Calu3 (cell line): ENCODE measurements at places on chromosomes 12 and 14. TPM values are rescaled to one million over a fixed set of nuclear protein-coding genes. Genes with fewer than 3 reads are reported as not detected.

GRCh38 chr12:115325858-115326257, 641.9 kb upstream of the TBX3 start:
- H3K27ac ChIP-seq: no peak overlapping the region
- no peaks in the 10 kb centered on the region for H3K4me1 ChIP-seq
- peaks cover 5% of the 10 kb centered on the region for H3K36me3 ChIP-seq

The PPP1R1A gene
- total RNA-seq: 0.26 TPM in 1 of 2 replicates, not detected in the other

- no peak overlapping the region for H3K4me3 ChIP-seq
- no peak overlapping the region for H3K27ac ChIP-seq
- H3K4me1 ChIP-seq: no peaks in the 10 kb centered on the region
- peaks cover 42% of the 10 kb centered on the region for H3K27me3 ChIP-seq
These were observed 2.8 kb upstream of the CD4 start for GRCh38 chr12:6786416-6787094.

GRCh38 chr14:89853936-89854693, 100.4 kb downstream of the EFCAB11 start:
- no peaks in the 10 kb centered on the region for H3K27me3 ChIP-seq
- H3K36me3 ChIP-seq: peaks cover 5% of the 10 kb centered on the region
- H3K4me3 ChIP-seq: no peak overlapping the region
- H3K27ac ChIP-seq: no peak overlapping the region
- no peak for DNase-seq
- no peaks in the 10 kb centered on the region for H3K4me1 ChIP-seq

DNA sequence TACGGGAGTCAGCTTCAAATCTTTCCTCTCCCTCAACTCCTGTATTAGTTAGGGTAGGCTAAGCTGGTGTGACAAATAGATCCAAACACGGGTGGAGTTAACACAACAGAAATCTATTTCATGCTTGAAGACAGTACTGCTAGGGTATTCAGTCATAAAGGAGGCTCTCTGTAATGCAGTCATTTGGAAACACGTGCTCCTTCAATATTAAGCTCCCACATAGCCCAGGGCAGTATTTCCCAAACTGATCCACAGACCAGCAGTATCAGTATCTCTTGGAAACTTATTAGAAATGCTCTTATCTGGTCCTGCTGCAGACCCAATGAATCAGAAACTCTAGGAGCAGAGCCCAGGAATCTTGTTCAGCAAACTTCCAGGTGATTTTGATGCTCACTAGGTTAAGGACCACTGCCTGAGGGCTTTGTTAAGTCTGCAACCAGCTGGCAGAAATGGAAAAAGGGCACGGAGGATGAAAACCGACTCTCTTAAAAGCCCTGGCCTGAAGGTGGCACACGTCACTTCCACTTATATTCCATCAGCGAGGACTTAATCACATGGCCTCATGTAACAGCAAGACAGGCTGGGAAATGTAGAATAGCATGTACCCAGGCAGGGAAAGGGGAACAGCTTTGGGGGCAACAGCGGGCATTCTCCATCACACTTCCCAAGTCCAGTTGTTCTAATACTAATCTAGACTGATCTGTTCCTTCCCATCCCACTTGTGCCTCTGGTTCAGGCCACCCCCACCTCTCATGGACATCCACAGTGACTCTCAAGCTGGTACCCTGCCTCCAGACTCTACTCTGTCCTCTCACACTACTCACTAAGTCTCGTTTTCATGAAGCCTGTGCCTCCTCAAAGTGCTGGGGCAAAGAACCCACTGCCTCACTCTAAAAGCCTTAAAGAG, 38.2 kb upstream of the RIC8B start:
- no peak overlapping the region for H3K27ac ChIP-seq
- peaks cover 18% of the 10 kb centered on the region for H3K4me1 ChIP-seq
- no peak for DNase-seq
- no peak overlapping the region for H3K4me3 ChIP-seq
- no peaks in the 10 kb centered on the region for H3K27me3 ChIP-seq

GRCh38 chr12:109069307-109070271, 17.2 kb downstream of the USP30 start:
- peaks cover 5% of the 10 kb centered on the region for H3K36me3 ChIP-seq
- H3K27ac ChIP-seq: no peak overlapping the region
- no peaks in the 10 kb centered on the region for H3K27me3 ChIP-seq
- no peak for DNase-seq
- no peak overlapping the region for H3K4me3 ChIP-seq

DNA sequence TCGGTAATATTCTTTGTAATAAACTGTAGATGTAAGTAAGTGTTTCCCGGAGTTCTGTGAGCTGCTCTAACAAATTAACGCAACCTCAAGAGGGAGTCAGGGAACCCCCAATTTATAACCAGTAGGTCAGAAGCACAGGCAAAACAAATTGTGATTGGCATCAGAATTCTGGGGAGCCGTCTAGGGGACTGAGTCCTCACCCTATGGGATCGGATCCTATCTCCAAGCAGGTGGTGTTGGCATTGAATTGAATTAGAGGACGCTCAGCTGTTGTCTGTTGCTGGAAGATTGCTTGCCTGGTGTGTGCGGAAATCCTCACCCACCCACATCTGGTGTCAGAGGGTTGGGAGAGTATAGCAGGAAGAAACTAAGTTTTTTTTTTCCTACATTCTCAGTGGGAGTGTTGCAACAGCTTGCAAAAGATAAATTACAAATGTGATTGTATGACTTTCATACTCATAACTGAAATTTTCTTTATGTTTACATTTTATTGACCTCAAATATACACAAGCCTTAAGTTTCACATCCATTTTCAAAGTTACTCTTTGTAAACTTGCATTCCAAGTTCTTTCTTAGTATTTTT, 5.5 kb downstream of the TMEM52B start:
- H3K36me3 ChIP-seq: no peaks in the 10 kb centered on the region
- no peak overlapping the region for H3K4me3 ChIP-seq
- peaks cover 6% of the 10 kb centered on the region for H3K27me3 ChIP-seq
- H3K27ac ChIP-seq: no peak overlapping the region
- H3K4me1 ChIP-seq: no peaks in the 10 kb centered on the region

The ANO4 gene
- 1.3 and 1.9 TPM in 2 replicates for total RNA-seq

The CLECL1 gene
- not detected in 2 replicates for total RNA-seq

- H3K27me3 ChIP-seq: no peaks in the 10 kb centered on the region
- DNase-seq: no peak
- peak overlapping the region; percentile 97 for H3K4me3 ChIP-seq
- peaks cover 31% of the 10 kb centered on the region for H3K4me1 ChIP-seq
- peaks cover 41% of the 10 kb centered on the region for H3K36me3 ChIP-seq
These were observed 2.3 kb downstream of the TMED10 start for GRCh38 chr14:75174066-75174465.

DNA sequence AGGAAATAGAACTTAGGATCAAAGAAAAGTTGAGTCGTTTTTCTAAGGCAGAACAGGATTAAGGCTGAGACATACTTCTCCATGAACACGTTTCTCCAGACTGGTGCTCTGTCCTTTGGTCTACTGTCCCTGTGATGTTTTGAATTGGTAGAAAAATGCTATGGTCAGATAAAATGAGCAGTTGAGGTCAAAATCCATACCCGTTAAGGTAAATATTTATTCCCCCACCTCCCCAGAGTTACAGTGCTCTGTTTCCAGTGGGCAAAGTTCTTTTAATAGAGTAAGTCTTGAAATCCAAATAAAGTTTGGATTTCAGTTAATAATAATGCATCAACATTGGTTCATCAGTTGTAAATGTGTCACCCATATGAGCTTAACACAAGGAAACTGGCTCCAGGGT, 74.5 kb downstream of the PTHLH start:
- no peak overlapping the region for H3K27ac ChIP-seq
- H3K27me3 ChIP-seq: no peaks in the 10 kb centered on the region
- no peak for DNase-seq
- H3K4me3 ChIP-seq: no peak overlapping the region

- no peaks in the 10 kb centered on the region for H3K27me3 ChIP-seq
- H3K36me3 ChIP-seq: peaks cover 5% of the 10 kb centered on the region
- peaks cover 41% of the 10 kb centered on the region for H3K4me1 ChIP-seq
- H3K4me3 ChIP-seq: no peak overlapping the region
- no peak overlapping the region for H3K27ac ChIP-seq
These were observed 289.1 kb downstream of the CACNA1C start for GRCh38 chr12:2341871-2342270.

DNA sequence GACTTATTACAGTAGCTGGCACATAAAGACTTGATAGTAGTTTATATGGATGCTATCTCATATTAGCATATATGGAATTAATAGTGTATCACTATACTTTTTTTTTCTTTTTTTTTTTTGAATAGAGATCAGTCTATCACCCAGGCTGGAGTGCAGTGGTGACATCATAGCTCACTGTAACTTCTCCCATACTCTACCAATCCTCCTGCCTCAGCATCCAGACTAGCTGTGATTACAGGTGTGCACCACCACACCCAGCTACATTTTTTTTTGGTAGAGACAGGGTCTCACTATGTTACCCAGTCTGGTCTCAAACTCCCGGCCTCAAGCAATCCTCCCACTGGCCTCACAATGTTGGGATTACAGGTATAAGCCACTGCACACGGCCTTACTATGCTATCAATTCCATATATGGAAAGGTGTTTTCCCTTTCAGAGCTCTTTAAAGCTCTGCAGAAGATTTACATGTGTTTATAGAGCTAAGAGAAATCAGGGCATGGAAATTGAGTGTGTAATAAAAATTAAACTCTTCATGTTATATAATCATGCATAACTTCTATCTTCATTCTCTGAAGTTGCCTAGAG, 1.8 kb upstream of the TBK1 start:
- peaks cover 28% of the 10 kb centered on the region for H3K4me1 ChIP-seq
- H3K27ac ChIP-seq: peak overlapping the region; percentile 86
- no peak for DNase-seq
- H3K4me3 ChIP-seq: peak overlapping the region; percentile 93

The CLEC9A gene
- not detected in 2 replicates for total RNA-seq

DNA sequence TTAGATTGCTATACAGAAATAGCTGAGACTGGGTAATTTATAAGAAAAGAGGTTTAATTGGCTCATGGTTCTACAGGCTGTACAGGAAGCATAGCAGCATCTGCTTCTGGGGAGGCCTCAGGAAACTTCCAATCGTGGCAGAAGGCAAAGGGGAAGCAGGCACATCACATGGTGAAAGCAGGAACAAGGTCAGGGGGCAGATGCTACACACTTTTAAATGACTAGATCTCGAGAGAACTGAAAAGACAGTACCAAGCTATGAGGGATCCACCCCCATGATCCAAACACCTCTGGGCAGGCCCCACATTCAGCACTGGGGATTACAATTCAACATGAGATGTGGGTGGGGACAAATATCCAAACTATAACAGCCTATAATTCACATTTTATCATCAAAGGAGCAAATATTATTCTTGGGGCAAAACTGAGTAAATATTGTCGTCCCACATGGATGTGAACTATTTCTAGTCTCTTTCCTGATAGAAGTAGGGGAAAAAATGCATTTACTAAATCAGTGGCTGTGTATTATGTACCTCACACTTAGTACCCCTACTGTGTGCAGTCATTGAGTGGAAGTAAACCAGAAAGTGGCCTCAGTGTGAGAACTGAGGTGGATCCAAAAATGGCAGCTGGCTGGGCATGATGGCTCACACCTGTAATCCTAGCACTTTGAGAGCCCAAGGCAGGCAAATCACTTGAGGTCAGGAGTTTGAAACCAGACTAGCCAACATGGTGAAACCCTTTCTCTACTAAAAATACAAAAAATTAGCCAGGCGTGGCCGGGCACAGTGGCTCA, 25.4 kb upstream of the A2ML1 start:
- peaks cover 8% of the 10 kb centered on the region for H3K4me1 ChIP-seq
- H3K27ac ChIP-seq: no peak overlapping the region

GRCh38 chr14:60648934-60649874, at the start of gene SIX1:
SIX1 (minus strand) TSS chr14:60649477; CDS start chr14:60649189, 288 bp downstream.
- peak within 1 kb of the TSS; percentile 75 for H3K4me3 ChIP-seq
- peaks cover 18% of the 10 kb centered on the region for H3K4me1 ChIP-seq
- DNase-seq: peak; percentile 86
- H3K27me3 ChIP-seq: peaks cover 49% of the 10 kb centered on the region
- peak within 1 kb of the TSS; percentile 6 for H3K27ac ChIP-seq

DNA sequence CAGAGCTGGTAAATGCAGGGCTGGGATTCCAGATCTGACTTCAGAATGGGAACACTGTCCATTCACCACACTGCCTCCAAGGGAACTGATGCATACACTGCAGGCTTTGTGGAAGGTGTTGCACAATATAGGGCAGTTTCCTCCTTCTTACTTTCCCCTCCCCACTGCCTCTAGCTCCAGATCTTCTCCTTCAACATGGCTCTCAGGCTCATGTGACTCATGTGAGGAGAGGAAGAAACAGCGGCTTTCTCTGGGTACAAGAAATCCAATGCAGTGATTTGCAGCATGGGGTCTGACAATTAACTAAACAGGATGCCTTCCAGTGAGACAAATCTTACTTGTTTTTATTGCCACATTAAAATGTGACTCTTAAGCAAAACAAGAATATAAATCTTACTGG, 447.6 kb upstream of the CCDC196 start:
- peaks cover 9% of the 10 kb centered on the region for H3K4me1 ChIP-seq
- no peaks in the 10 kb centered on the region for H3K36me3 ChIP-seq
- no peak overlapping the region for H3K27ac ChIP-seq
- no peak overlapping the region for H3K4me3 ChIP-seq
- H3K27me3 ChIP-seq: peaks cover 46% of the 10 kb centered on the region
- peak; percentile 34 for DNase-seq

DNA sequence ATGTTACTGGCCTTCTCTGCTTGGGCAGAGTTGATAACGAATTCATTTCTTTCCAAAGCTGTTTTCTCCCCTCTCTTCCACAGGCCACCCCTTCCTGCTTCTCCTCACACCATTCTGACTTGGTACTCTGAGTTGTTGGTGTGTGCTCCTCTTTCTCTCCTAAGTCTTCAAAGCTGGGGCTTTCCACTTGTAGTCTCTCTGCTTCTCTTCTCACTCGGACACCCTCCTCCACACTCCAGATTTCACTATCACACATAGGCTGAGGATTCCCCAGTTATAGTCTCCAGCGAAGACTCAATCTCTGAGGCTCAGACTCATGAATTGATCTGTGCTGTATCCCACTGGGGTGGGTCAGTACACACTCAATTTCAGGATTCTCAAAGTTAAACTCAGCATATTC, 201.0 kb downstream of the SSPN start:
- no peaks in the 10 kb centered on the region for H3K4me1 ChIP-seq

GRCh38 chr14:96017882-96018281, 21.3 kb upstream of the C14orf132 start:
- no peaks in the 10 kb centered on the region for H3K36me3 ChIP-seq
- peaks cover 33% of the 10 kb centered on the region for H3K27me3 ChIP-seq
- no peak overlapping the region for H3K27ac ChIP-seq
- no peak overlapping the region for H3K4me3 ChIP-seq
- no peaks in the 10 kb centered on the region for H3K4me1 ChIP-seq

GRCh38 chr14:103740991-103741689, 25.5 kb downstream of the ZFYVE21 start:
- no peak overlapping the region for H3K27ac ChIP-seq
- H3K4me1 ChIP-seq: no peaks in the 10 kb centered on the region
- no peaks in the 10 kb centered on the region for H3K27me3 ChIP-seq
- H3K36me3 ChIP-seq: no peaks in the 10 kb centered on the region
- no peak for DNase-seq
